HepG2 (cell line): ENCODE measurements at places on chromosomes 7 and 10. TPM values are rescaled to one million over a fixed set of nuclear protein-coding genes. Genes with fewer than 3 reads are reported as not detected.

GRCh38 chr7:105429746-105430612, 41.3 kb upstream of the SRPK2 start:
- no peak overlapping the region for H3K27ac ChIP-seq
- H3K4me1 ChIP-seq = no peaks in the 10 kb centered on the region
- no peaks in the 10 kb centered on the region for H3K27me3 ChIP-seq
- no peaks in the 10 kb centered on the region for H3K36me3 ChIP-seq
- DNase-seq = peak; percentile 50
- H3K4me3 ChIP-seq = no peak overlapping the region

SHTN1 gene
- 15.6 and 18.5 TPM in 2 replicates for total RNA-seq

CALCR gene
- total RNA-seq = not detected in 2 replicates

SFXN4 gene
- total RNA-seq = 47.4 and 64.9 TPM in 2 replicates

CPVL gene
- 30.7 and 59.2 TPM in 2 replicates for total RNA-seq

DNA sequence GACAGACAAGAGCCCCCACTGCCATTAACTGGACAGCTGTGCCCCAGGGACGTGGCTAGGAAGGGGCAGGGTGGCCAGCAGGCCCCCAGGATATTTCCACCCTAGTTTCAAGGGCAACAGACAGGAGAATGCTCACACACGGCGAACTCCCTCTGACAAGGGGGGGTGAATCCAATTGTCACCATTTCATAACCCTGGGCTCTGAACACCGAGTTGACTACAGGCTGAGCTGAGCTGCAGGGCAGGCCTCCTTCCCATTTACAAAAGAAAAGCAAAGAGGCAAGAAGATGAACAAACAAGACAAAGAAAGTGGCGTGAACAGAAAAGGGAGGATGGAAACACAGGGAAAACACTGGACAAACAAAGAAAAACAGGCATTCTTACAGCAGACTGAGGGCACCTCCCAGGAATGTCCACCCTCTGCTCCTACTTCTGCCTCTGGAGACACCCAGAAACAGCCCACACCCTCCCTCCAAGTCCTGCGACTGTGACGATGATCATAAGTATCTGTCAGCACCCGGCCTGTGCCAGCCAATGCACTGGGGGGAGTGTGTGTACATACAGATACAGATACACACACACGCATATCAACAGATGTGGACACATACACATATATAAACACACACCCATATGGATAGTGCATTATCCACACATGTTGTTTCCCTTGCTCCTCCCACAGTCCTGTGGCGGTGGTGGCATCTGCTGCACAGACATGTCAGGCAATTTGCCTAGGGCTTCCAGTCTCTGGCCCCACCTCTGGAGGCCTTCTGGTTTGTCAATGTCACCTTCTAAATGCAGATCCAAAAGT, 66.2 kb downstream of the FAM53B start:
- no peak overlapping the region for H3K4me3 ChIP-seq
- H3K27me3 ChIP-seq = no peaks in the 10 kb centered on the region
- peaks cover 59% of the 10 kb centered on the region for H3K36me3 ChIP-seq
- no peak overlapping the region for H3K27ac ChIP-seq
- peaks cover 14% of the 10 kb centered on the region for H3K4me1 ChIP-seq
- DNase-seq = no peak

- no peaks in the 10 kb centered on the region for H3K36me3 ChIP-seq
- H3K27ac ChIP-seq = no peak overlapping the region
Measured at GRCh38 chr7:80206763-80207162, 72.1 kb downstream of the GNAI1 start.

HOGA1 gene
- total RNA-seq = 18.8 and 19.5 TPM in 2 replicates

- H3K36me3 ChIP-seq = no peaks in the 10 kb centered on the region
- no peak for DNase-seq
- no peak overlapping the region for H3K27ac ChIP-seq
- no peaks in the 10 kb centered on the region for H3K27me3 ChIP-seq
- H3K4me3 ChIP-seq = no peak overlapping the region
- H3K4me1 ChIP-seq = no peaks in the 10 kb centered on the region; the same call in 1 of the 2 replicates
Measured at GRCh38 chr10:29199941-29200679, 88.8 kb upstream of the LYZL1 start.

NXPH1 gene
- total RNA-seq = not detected in 2 replicates

GRCh38 chr10:133127291-133128125, 32.5 kb upstream of the KNDC1 start:
- H3K36me3 ChIP-seq = no peaks in the 10 kb centered on the region
- DNase-seq = no peak
- H3K4me3 ChIP-seq = no peak overlapping the region
- peaks cover 8% of the 10 kb centered on the region for H3K27me3 ChIP-seq
- no peak overlapping the region for H3K27ac ChIP-seq

GRCh38 chr10:80276335-80276734, 13.1 kb downstream of the MAT1A start:
- H3K27me3 ChIP-seq = no peaks in the 10 kb centered on the region
- no peak overlapping the region for H3K4me3 ChIP-seq
- peaks cover 65% of the 10 kb centered on the region for H3K36me3 ChIP-seq
- DNase-seq = no peak
- no peak overlapping the region for H3K27ac ChIP-seq

PLXDC2 gene
- 1.7 and 2.1 TPM in 2 replicates for total RNA-seq

MTG1 gene
- 29.9 and 42.0 TPM in 2 replicates for total RNA-seq

DNA sequence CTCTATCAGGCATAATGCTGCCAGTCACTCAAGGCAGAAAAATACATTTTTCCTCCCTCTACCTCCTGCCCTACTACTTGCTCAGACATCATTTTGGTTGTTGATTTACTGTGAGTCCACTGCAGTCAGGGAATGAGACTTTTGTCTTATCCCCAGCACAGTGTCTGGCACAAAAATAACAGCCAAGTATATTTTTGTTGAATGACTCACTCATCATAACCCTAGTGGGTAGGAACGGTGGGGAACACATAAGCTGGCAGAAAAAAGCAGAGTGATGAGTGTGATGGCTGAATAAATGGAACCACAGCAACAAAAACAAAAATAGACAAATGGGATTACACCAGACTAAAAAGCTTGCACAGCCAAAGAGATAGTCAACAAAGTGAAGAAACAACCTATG, 65.8 kb upstream of the LAMB4 start:
- no peak overlapping the region for H3K4me3 ChIP-seq
- no peaks in the 10 kb centered on the region for H3K36me3 ChIP-seq
- no peaks in the 10 kb centered on the region for H3K27me3 ChIP-seq

ANKRD30A gene
- not detected in 2 replicates for total RNA-seq

GRCh38 chr7:155948845-155949244, 136.6 kb upstream of the SHH start:
- H3K4me1 ChIP-seq = peaks cover 47% of the 10 kb centered on the region
- DNase-seq = no peak
- no peak overlapping the region for H3K4me3 ChIP-seq
- H3K36me3 ChIP-seq = no peaks in the 10 kb centered on the region

- H3K27me3 ChIP-seq = no peaks in the 10 kb centered on the region
- H3K4me1 ChIP-seq = no peaks in the 10 kb centered on the region
- H3K27ac ChIP-seq = no peak overlapping the region
- no peak overlapping the region for H3K4me3 ChIP-seq
- peaks cover 17% of the 10 kb centered on the region for H3K36me3 ChIP-seq
Measured at GRCh38 chr7:151128144-151128543, 39.4 kb downstream of the GBX1 start.

- no peak overlapping the region for H3K27ac ChIP-seq
- H3K27me3 ChIP-seq = no peaks in the 10 kb centered on the region
- peaks cover 10% of the 10 kb centered on the region for H3K36me3 ChIP-seq
- DNase-seq = no peak
- H3K4me3 ChIP-seq = no peak overlapping the region
Measured at GRCh38 chr7:127959770-127960169, 71.5 kb downstream of the LRRC4 start.

DNA sequence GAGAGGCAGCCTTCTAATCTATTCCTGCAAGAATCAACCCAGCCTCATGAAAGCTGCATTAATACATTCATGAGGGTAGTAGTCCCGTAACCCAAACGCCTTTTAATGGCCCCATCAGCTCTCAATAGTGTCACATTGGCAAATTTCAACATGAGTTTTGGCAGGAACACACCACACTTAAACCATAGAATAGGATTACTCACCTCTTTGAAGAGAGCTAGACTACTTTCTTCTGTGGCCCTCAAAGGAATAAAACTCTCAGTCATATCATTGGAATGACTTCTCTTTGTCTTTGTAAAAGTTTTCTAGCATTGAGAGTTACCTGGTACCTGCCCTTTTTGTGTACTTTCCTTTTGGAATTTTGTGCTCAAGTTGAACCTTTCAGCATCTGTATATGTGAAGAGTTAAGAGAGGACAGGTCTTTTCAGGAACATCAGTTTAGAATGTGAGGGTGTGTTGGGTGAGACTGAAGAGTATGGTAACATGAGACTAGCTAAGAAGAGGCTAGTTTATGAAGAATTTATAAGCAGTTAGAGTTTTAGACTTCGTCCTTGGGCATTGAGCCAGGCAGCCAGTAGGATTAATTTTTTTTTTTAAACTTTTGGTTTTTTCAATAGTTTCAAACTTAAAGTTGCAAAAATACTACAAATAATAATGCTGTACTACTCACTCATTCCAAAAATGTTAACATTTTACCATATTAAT, 92.6 kb downstream of the MLLT10 start:
- H3K27ac ChIP-seq = no peak overlapping the region
- no peak for DNase-seq
- H3K4me1 ChIP-seq = peaks cover 34% of the 10 kb centered on the region
- H3K27me3 ChIP-seq = no peaks in the 10 kb centered on the region
- no peak overlapping the region for H3K4me3 ChIP-seq
- H3K36me3 ChIP-seq = peaks cover 50% of the 10 kb centered on the region

GRCh38 chr7:158267742-158268435, 319.7 kb downstream of the PTPRN2 start:
- no peaks in the 10 kb centered on the region for H3K36me3 ChIP-seq
- no peak overlapping the region for H3K27ac ChIP-seq
- no peak overlapping the region for H3K4me3 ChIP-seq

ADCYAP1R1 gene
- total RNA-seq = not detected in 2 replicates

DNA sequence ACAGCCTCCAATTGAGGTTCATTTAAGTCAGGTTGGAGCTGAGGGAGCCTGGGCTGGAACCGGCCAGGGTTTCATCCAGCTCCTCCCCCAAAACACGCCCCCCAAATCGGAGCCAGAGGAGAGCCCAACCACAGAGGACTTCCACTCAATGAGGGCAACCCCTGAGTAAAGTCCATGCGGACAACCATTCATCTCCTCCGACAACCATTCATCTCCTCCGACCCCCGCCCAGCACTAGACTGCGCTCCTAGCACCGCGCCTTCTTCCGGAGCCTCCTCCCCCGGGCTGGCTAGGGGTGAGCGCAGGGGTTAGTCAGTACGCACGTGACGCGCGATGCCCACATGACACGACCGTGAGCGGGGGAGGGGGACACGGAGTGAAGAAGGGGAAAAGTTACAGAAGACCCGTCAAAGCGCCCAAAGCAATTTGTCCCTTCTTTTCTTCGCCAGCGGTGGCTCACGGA, 1.4 kb downstream of the MAGI2 start:
- H3K4me1 ChIP-seq = peaks cover 48% of the 10 kb centered on the region
- no peaks in the 10 kb centered on the region for H3K36me3 ChIP-seq
- peak overlapping the region; percentile 95 for H3K27ac ChIP-seq
- H3K4me3 ChIP-seq = peak overlapping the region; percentile 84
- no peaks in the 10 kb centered on the region for H3K27me3 ChIP-seq

DNA sequence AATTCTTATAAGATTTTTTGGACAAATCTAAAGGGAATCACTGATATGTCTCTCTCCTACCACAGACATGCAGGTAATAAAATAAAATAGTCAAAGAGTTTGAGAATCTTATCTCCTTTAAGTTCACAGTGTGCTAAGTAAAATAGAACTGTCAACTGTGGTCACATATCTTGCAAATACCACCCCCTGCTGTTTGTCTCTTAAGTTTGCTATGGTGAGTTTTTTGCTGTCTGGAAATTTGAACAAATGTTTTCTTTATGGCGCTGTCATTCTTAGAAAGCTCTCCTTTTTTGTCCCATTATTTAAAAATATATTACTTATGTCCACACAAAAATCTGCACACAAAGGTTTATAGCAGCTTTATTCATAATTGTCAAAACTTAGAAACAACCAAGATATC, 19.6 kb downstream of the GIMAP5 start:
- H3K4me3 ChIP-seq = no peak overlapping the region
- H3K27ac ChIP-seq = no peak overlapping the region
- no peaks in the 10 kb centered on the region for H3K27me3 ChIP-seq
- no peak for DNase-seq
- H3K36me3 ChIP-seq = no peaks in the 10 kb centered on the region

DNA sequence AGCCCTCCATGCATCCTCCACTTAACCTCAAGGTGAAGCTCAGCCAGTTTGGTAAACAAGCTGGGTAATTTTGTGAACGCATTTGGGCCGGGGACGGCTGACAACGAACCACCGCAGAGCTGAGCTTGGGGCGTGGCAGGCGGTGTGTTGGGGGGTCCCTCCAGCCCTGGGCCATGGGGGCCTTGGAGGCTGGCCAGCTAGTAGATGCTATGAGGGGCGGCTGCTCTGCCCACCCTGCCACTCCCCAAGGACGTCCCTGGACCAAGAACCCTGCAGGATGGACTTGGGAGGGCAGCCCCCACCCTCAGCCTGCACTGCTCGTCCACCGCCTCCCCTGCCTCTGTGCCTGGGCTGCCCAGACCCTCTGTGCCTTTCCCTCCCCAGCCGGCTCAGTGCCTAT, 12.0 kb upstream of the SCART1 start:
- H3K36me3 ChIP-seq = no peaks in the 10 kb centered on the region
- no peak overlapping the region for H3K4me3 ChIP-seq
- H3K27ac ChIP-seq = no peak overlapping the region
- no peaks in the 10 kb centered on the region for H3K27me3 ChIP-seq
- no peak for DNase-seq
- no peaks in the 10 kb centered on the region for H3K4me1 ChIP-seq

DNA sequence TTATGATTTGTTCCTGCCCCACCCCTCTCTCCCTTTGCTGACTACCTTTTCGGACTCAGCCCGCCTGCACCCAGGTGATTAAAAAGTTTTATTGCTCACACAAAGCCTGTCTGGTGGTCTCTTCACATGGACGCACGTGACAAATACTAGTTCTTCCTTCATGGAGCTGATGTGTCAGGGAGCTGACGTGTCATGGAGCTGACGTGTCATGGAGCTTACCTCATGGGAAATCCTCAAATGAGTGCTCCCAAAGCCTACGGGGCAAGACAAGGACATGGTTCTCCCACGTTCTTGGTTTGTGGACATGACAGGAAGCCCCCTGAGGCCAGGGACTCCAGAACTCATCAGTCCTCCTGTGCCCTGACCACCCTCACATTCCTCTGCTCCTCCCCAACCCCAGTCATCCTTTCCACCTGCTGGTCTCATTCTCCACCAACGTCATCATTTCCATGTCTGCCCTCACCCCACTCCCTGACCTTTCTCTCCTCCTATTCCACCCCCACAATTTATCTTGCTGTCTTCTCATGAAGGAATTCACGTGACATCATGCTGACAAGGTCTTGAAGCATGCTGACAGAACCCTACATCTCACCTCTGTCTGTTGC, 261.3 kb downstream of the TCERG1L start:
- no peak overlapping the region for H3K4me3 ChIP-seq
- DNase-seq = no peak
- H3K27me3 ChIP-seq = no peaks in the 10 kb centered on the region; the same call in 1 of the 2 replicates
- H3K27ac ChIP-seq = no peak overlapping the region
- H3K36me3 ChIP-seq = no peaks in the 10 kb centered on the region
- H3K4me1 ChIP-seq = no peaks in the 10 kb centered on the region

- no peaks in the 10 kb centered on the region for H3K4me1 ChIP-seq
- no peaks in the 10 kb centered on the region for H3K36me3 ChIP-seq
- H3K27me3 ChIP-seq = no peaks in the 10 kb centered on the region
Measured at GRCh38 chr10:84076540-84077195, 62.6 kb upstream of the GHITM start.
